ENCODE measurements at places on chromosomes 16 and 17.

DNA sequence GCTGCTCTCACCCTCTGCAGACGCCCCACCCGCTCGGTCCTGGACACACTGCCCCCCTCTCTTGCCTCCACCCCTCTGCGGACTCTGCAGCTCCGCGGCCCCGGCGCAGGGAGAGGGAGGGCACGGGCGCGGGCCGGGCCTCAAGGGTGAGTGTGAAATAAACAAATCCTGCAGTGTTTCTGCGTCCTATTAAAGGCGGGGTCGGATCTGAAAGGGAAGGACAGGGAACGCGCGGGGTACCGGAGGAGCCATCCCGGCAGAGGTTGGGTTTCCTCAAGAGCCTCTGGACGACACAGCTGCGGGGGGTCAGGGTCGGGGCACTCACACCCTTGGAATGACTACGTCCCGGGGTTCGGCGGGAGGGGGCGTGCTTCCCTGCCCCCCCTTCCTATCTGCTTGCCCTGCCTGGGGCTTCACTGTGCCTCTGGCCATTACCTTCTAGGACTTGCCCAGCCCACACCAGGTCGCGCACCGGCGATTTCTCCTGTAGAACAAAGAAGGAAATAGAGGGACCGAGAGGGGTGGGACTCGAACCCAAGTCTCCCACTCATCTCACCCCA is 466 bp upstream of the HSF4 start:
- no peak for DNase-seq

DNA sequence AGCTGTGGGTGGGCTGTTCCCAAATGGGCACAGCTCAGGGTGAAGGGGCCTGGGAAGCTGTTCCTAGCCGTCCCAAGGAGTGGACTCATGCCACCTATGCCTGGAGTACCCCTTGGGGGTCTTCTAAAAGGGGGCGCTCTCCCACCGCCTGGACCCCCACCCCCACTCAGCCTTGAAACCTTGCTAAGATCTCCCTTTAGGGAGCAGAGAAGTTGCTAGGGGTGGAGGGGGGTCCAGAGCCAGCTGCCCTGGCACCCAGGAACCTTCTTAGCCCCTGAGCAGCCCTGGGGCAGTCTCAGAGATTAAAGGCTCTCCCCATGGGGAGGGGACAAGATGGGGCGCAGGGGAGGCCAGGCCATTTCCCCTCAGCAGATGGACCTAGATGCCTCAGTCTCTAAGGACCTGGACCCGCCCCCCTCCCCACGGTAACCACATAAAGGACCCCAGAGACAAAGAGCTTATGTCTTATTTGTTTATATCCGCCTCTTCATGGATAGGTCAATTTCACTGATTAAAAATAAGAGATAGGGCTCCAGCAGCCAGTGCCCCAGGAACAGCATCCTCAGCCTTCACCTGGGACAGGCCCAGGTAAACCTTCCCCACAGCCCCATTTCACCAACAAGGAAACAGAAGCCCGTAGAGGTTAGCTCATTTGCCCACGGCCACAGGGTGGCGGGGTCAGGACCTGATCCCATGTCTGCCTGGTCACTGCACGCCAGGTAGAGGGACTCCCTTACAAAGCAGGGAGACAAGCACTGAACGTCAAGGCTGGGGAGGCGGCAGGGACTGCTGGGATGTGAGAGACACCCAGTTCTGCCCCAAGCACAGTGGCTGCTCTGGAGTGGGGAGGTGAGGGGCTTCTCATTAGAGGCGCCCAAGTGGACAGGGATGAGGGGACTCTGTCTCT is 3.4 kb downstream of the MTSS2 start:
- no peak for DNase-seq

GRCh38 chr16:10121491-10121890 is 60.7 kb downstream of the GRIN2A start:
- DNase-seq, result no peak

DNA sequence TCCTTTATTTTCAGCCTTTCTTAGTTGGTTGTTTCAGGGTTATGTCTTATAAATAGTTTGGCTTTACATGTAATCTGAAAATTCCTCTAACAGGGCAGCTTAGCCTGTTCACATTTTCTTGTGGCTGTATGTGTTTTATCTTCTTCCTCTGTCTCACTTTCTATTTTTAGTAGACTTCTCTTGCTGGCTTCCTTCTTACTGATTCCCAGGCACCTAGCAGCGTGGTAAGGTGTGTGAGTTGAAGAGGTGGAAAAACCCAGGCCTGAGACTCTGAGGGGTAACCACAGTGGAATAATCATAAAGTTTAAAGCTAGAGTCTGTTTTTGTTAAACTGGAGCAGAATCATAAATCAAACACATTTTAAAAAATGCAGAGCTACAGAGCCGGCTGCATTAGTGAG is 190.9 kb downstream of the LGALS9B start:
- no peak for DNase-seq

- DNase-seq, result no peak
Measured at GRCh38 chr17:59601130-59601529, 18.6 kb upstream of the CLTC start.

DNA sequence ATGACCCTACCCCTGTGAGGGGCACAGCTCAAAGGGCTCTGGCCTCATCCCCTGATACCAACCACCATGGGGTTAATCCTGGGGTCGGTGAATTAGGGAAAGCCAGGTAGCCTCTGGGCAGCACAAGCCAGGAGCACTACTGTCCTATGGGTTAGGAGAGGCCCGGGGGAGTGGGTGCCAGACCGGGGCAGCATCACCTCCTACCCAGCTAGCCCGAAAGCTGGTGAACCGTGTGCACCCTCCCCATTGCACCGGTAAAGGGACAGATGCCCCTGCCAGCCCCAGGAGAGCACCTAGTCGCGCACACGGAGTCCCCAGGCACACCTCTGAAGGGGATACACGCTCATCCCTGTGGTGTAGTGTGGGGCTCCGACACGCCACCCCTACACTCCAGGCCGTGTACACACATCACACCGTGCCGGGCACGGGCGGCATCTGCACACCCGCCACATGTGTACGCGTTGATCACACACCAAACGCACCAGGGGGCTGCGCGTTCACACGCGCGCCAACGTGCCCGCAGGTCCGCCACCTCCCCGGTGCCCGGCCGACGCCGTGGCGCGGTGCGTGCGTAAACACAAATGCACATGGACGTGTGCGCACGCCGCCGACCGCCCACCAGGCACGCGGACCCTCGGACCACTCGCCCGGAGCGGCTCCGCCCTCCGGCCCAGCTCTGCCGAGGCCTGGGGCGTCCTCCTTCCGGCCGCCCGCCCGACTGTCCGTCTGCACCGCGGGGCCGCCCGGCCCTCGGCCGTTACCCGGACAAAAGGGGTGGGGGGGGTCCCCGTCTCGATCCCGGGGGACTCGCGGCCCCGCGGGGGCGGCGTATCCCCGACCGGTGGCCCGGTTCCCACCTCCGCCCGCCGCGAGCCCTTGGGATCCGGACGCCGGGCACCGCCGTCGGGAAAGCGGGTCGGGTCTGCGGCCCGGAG is 785 bp downstream of the UBALD1 start:
- peak; percentile 14 for DNase-seq

DNA sequence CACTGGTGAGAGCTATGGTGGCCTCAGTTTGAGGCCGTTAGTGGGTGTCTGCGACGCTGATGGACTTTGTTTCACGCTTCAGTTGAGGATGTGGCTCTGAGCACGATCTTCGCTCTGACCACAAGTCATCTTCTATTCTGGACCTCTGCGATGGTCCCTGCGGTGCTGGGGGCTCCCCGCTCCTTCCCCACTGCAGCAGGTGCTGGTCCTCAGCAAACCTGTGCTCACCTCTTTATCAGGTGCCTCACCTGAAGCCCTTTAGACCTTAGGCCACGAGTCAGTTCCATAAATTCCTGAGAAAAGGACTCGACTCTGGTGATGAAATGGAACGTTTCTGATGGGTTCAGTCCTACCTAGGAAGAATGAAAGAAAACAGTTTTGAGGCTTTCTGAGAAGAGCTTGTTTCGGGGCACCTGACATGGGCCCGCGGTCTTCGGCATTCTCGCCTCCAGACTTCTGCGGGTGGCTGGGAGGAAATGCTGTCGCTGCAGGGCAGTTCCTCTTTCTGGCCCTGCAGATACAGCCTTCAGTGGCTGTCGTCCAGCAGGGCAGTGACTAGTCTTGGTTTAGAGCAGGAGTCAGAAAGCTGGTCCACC is 4.7 kb downstream of the KCTD5 start:
- peak; percentile 62 for DNase-seq

GRCh38 chr17:39846205-39846604 is 17.9 kb downstream of the IKZF3 start:
- no peak for DNase-seq

GRCh38 chr16:85202051-85202601 is 89.9 kb upstream of the CIBAR2 start:
- DNase-seq, result no peak

DNA sequence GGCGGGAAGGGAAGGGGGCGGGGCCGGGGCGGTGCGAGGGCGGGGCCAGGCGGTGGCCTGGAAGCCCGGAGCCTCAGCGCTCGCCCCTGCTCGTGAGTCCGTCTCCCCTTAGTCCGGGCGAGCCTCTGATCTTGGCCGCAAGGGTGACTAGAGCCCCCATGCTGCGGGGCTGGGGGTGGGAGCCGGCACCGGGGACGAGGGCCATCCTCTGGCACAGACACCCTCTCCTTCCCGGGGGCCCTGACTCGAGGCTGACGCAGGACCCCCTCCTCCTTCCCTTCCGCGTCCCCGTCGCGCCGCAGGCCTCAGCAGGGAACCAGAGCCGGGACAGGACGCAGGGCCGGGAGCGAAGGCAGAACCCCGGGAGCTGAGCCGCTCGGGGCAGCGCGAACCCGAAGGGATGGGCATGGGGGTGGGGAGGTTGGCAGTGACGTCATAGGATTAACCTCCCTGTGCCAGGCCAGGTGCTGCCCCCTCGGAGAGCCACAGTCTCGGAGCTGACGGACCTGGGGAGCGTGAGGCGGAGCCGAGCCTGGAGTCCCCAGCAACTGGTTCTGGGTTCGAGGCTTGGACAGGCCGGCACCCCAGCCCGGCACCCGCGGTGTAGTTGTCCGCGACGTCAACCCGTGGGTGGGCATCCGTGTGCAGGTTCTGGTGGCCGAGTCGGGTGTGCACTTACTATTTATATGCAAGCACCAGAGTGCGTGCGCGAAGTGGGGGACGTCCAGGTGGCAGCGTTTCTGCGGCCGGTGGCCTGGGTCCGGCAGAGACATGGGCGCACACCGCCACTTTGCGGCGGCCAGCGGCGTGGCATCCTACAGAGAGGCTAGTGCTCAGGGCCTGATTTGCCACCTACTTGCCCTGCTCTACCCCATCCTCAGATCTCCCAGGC is 503 bp upstream of the PLCD3 start:
- DNase-seq, result peak; percentile 73

- DNase-seq, result peak; percentile 32
Measured at GRCh38 chr16:66924527-66925321, 611 bp downstream of the RRAD start.

GRCh38 chr17:64110379-64111152 is 19.4 kb downstream of the ERN1 start:
- DNase-seq, result no peak

DNA sequence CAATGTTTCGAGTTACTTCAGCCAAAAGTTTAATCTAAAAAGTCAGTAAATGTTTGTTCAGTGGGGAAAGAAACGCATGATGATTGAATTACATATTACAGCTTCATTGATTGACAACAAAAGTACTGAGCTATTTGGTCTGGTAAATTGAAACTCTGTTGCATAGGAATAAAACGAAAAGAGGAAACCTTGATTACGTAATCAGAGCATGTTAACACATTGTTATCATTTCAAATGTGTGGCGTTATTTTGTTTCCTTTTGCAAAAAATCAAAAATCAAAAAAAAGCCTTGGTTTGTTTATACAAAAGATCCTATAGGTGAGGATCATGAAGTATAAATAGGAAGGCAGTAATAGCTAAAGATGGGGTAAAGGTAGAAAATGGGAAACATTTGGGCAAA is 19.5 kb upstream of the CA10 start:
- no peak for DNase-seq

- DNase-seq, result no peak
Measured at GRCh38 chr17:67615011-67615561, 102.7 kb upstream of the NOL11 start.

DNA sequence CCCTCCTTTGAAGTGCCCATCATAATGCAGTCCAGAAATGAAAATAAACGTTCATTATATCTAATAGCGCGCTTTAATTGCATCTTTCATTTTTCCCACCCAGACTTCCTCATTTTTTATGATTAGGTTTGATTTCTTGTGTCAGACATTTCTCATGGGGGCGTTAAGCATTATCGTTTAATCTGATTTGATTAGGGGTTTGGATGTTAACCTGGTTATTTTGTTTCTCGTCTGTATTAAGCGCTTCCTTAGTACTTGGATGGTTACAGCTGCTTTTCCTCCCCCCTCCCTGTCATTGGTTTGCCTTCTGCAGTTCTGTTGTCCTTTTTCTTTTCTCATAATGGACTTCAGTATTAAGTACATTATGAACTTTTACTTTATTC is 540 bp downstream of the MFSD11 start:
- no peak for DNase-seq

DNA sequence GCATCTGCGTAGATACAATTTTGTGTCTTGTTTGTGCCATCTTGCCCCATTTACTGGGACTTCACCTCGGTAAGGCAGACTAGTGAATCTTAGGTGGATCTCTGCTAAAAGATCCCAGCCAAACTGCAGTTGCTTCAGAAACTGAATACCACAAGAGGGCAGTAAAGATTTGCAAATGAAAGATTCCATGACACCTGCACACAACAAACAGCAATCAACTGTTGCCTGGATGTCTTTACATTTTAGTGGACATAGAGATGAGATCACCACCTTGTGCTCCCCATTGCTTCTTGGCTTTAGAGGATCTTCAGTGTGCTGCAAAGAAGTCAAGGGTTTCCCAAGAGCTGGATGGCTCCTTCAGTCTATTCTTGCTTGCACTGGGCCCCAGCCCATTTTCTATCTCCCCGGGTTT is 119.2 kb upstream of the CACNG5 start:
- peak; percentile 50 for DNase-seq

DNA sequence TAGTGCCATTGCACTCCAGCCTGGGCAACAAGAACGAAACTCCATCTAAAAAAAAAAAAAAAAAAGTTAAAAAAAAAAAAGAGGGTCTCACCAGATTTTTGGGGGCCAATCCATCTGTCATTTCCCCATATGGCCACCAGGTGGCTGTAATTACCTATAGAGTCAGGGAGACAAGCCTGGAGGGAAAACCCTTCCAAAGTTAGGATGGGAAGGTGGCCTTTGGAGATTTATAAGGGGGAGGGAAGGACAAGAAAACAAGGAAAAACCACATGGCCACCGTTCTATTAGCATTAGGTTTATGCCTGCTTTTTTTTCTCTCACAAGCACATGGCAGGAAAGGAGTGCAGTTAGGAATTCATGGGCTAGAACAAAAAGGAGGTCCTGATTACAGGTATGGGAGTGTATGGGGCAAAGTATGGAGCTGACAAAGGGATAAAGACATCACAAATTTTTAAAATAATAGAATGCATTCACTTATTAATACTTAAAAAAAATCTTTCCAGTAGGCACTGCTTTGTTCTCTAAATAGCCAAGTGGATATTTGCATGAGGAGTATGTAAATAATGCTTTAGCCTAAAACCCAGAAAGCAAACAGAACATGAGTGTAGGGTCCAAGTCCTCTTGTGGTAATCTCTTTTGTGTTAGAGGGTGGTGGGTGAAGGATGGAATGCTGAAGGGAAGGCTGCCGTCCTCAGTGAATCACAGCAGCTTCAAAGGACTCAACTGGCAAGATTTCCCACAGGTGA is 5.1 kb downstream of the CYB5D1 start:
- peak; percentile 53 for DNase-seq
